T-helper 17 cell (primary cell): ENCODE measurements at places on chromosomes 11 and 22. TPM values are rescaled to one million over a fixed set of nuclear protein-coding genes. Genes with fewer than 3 reads are reported as not detected.

The LRRC32 gene
- total RNA-seq = 11.5 TPM

The XRCC6 gene
- total RNA-seq = 147 TPM

The CHADL gene
- 1.6 TPM for total RNA-seq

The RFPL3 gene
- not detected for total RNA-seq

The TYR gene
- total RNA-seq = not detected
